ENCODE measurements at places on chromosomes 3 and 15.

- no peak for DNase-seq
Observed at GRCh38 chr3:9035473-9035872, 72.2 kb upstream of the RAD18 start.

- no peak for DNase-seq
Observed at GRCh38 chr3:189680723-189681122, 49.5 kb downstream of the TP63 start.

DNA sequence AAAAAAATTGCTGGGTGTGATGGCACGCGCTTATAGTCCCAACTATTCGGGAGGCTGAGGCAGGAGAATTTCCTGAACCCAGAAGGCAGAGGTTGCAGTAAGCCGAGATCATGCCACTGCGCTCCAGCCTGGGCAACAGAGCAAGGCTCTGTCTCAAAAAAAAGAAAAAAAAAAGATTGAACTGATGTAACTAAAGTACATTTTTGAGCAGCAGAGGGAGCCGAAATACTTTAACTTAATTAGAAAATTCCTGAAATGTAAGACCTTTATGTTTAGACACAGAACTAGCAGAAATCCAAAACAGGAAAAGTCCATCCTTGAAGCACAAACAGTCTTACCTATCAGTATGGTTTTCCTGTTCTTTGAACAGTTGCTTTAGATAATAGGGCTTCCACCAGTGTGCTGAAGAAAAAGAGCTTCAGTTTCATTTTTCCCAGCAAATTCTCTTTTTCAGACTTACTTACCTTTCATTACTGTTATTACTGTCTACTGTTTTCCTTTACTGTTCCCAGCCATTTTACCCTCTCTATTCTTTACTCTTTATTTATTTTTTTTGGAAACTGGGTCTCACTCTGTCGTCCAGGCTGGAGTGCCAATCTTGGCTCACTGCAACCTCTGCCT, 33.4 kb upstream of the ZNF609 start:
- DNase-seq = peak; percentile 51

- DNase-seq = peak; percentile 35
Observed at GRCh38 chr3:128555098-128555825, 62.3 kb upstream of the GATA2 start.

- DNase-seq = no peak
Observed at GRCh38 chr15:82552861-82553260, 12.6 kb upstream of the RPS17 start.

DNA sequence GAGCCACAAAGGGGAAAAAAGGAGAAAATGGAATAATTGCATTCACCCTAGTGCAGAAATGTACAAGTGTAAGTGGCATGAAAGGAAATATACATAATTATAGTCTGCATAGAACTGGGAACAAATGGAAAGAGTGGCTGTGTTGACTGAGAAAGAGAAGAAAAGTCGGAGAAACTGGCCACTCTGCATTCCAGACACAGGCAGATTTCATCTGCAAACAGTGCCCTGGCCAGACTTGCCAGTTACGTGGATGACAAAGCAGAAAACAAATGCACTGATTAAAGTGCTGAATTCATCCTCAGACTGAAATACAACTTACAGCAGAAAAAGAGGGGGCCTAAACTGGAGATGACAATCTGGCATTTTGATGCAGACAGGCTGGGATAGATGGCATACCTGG, 129.8 kb downstream of the FGF12 start:
- DNase-seq = peak; percentile 1

DNA sequence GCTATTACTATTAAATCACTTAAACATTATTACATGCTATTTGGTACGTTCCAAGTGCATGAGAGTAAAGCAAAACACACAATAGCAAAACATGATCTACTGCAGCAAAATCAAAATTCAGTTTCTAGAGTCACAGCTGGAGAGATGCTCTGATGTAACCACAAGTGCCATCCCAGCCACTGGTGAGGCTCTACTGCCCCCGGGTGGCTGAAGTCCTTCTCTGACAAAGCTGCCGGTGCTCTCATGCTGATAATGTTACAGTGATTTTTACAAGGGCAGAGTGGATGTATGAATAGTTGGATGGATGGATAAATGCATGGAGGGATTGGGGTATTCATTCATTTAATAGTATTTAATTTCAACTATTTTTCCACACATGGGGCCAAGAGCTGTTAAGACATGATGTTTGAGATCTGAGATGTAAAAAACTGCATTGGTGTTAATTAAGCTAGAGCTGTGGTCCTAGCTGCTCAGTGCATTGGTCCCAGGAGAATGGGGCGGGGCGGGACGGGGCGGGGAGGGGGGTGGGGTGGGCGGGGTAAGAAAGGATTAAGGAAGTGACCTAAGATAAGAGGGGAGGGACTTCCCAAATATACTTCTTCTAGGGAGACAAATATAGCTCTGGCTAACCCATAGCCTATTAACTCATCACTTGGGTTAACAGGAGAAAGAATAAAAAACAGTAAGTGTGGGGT, 5.3 kb upstream of the SPESP1 start:
- peak; percentile 94 for DNase-seq

GRCh38 chr3:11651900-11652299, 8.2 kb upstream of the VGLL4 start:
- DNase-seq = peak; percentile 83

GRCh38 chr3:143832433-143832832, 15.8 kb downstream of the SLC9A9 start:
- DNase-seq = no peak

DNA sequence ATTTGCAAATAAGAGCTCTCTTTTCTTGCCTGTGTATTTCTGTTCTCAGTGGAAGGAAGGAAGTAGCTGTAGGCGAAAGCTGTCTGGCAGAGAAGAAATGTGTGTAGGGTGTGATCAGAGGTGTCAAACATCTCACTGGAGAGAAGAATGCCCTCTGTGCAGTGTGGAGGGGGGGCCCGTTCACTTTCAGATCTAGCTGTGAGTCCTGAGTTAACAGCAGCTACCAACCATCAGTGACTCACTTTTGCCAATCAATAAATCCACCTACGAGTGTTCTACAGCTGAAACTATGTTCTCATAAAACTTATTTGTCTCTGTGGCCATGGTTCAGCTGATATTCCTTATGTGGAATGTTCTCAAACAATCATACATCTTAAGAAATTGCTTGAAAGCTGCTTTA, 103.7 kb downstream of the FRMD4B start:
- no peak for DNase-seq

DNA sequence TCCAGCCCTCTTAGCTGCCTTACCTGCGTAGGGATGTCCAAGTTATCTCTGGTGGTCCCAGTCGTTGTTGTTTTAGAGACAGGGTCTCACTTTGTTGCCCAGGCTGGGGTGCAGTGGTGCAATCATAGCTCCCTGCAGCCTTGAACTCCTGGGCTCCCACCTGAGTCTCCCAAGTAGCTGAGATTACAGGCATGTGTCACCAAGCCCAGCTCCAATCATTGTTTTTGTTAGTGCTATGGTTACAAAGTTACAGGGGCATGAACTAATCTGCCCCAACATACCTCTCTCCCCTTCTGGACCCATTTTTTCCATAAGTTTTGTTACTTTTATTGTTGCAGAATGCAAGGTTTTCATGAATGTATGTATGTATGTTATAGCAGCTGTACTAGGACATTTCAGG, 54.7 kb downstream of the CTDSPL2 start:
- no peak for DNase-seq

DNA sequence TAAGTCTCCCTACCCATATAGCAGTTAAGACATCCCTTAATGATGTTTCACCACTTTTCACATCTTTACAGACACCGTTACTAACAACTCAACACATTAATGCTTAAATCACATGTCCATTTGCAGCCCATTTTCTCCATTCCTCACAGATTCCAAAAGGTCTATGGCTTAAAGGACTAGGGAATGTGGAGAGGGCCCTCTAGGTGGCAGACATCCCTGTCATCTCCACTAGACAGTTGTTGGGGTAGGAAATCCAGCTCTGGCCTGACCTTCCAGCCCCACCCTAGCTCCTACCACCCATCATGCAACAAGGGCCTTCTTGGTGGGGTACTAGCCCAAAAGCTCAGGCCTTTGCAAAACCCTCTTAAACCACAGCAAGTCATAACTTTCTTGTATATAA, 25.2 kb downstream of the CPEB1 start:
- DNase-seq = no peak

Measured in eye (tissue), 1 donor.